ENCODE measurements at places on chromosomes 4 and X.

- DNase-seq: peak; percentile 18
These were observed 640.6 kb downstream of the PCDH7 start for GRCh38 chr4:31360786-31361185.

- DNase-seq: no peak
These were observed 105.8 kb downstream of the FAM53A start for GRCh38 chr4:1578251-1578773.

DNA sequence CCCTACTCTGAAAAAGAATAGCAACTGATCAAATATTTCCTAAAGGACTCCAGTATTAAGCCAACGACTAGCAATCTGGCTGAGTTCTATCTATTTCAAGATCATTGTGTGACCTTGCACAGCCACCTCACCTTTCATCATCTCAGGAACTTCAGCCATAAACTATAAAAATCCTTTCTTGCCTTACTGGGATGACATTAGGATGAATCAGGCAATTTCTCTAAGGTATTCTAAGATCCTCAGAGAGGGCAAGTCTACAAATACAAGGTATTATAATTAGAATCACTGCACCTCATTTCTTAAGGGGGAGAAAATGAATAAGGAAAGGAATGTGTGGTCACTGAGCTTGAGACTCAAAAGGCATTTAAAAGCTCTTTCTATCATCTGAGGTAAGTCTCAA lies 152.6 kb downstream of the GRIA3 start:
- DNase-seq: no peak

DNA sequence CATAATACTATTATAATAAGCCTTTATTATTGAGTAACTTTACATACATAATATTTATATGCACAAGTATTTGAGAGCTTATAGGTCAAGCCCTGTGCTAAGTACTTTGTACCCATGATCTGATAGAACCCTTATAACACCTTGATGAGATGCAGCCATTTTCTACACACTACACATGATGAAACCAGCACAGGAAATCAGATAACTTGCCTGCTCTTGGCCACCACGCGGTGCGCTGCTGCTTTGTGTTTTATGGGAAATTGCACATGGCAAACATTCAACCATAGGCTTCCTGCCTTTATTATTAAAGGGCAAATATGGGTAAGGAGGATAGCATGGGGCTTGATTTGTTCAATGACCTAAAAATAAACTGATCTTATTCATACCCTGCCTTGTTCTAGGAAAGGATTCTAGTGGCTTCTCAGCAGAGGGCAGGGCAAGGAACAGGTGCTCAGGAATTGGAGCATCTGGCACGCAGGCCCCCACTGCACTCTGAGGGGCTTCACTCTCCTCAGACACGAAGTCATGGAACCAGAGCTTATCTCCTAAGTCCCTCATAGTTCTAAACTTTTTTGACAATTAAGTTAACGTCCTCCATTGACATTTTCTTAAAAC lies 31.6 kb upstream of the NAP1L5 start:
- DNase-seq: no peak

DNA sequence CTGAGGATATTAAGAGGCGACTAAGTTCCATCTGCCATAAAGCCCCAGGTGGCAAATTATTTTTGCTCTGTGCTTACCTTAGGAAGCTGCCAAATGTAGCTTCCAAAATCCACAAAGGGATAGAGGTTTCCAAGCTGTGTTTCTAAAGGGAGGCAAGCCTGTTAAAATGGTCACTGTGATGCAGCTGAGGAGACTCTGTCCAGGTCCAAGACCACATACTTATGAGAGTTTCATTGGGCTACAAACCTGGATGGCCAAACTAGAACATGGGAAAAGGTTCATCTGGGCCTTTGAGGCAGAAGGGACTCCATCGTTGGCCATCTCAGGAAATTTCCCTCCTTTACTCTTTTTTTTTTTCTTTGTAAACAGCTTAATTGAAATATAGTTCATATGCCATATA lies 306.9 kb upstream of the FGF13 start:
- no peak for DNase-seq

DNA sequence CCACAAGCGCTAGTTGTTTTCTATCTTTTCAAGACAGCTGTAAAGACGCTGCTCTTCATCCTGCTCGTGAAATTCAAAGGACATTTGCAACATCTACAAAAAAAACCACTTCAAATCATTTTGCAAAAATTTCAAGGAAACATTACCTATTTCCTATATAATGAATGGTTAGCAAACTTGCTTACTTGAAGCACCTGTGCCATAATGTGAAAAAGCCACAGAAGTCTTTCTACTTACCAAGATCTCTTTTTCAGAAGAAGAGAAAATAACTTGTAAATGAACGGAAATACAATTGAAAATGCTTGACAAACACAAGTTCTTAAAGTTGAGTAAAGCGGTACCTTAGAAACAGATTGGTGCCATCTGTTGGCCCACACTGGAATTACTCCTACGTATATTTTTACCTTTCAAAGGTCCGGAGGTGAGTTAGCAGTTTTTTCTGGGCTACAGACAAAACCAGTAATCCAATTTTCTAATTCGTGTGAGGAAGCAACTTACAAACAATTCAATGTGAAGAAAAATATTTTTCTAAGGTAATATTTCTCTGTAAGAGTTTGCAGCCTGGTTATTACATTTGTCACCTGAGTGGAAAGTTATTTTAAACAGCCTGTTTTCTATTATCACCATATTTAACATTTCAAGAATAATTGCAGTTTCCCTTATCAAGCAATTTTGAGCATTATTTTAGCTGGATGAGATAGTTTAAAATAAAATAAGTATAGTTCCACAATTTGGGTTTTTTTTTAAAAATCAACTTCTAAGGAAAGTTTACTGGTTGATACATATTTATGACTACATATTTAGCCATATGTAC lies at the start of gene TLR6:
Gene TLR6, minus strand, starts transcription at position 294 of the 814 bp plus-strand sequence. CDS start 27,344 bp downstream, outside the sequence.
- DNase-seq: no peak

DNA sequence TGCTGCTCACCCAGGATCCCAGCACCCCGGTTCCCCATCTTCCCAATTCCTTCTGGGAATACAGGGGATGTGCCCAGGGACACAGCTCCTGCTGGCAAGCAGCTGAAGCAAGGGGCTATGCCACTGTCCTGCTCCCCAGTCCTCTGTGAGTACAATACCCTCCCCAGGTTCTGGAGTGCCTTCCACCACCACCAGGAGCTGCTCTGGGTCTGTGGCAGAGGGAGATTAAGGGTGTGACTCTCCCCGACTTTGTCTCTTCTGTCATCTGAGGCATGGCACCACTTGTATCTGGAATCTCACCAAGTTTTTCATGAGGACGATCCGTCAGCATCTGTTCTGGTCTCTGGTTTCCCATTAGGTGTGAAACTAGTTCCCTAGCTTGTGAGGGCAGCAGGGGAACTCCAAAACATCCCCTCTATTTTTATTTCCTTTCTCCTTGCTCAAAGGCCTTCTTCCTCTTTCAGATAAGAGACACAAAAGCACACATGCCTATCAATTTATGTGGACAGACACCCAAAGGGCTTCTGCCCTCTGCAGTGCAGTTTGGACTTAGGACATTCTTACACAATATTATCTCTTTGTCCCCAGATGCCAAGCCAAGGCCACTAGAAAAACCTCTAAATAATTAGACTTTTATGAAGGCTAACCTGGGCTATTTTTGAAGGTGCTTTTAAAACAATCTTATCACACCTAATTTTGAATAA lies 26.8 kb downstream of the MGST2 start:
- no peak for DNase-seq

DNA sequence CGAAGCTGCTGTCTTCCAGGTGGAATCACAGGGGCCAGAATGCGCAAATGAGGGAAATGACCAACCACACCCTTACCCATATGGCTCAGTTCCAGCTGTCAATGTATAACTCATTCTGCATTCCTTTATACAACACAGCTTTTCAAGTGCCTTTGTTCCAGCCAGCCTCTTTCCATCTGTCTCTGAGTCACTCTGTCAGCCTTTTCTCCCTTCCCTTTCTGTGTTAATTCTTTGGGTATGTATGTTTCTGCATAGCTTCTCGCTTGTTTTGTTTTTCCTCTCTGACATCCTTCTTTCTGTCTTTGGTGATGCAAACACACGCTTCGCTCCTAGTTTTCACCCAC lies 54.5 kb downstream of the RS1 start:
- DNase-seq: peak; percentile 27

GRCh38 chrX:23797371-23798128 lies 14.6 kb downstream of the SAT1 start:
- DNase-seq: no peak

DNA sequence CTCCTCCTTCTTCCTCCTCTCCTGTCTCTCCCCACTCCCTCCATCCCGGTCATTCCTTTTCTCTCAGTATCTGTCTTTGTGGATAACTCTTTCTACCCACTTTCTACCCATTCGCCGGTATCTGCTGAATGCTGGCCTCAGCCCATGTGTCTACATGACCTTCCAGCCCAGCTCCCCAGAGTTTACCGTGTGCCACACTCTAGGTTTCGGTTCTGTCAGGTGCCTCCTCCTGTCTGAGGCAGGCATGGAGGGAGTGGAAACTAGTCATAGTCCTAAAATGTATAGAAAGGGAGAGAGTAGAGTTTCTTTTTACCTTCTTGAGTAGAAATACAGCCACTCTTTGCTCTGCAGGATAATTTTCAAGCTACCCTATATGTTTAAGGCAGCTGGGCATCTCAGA lies 33.5 kb upstream of the SCRG1 start:
- no peak for DNase-seq

DNA sequence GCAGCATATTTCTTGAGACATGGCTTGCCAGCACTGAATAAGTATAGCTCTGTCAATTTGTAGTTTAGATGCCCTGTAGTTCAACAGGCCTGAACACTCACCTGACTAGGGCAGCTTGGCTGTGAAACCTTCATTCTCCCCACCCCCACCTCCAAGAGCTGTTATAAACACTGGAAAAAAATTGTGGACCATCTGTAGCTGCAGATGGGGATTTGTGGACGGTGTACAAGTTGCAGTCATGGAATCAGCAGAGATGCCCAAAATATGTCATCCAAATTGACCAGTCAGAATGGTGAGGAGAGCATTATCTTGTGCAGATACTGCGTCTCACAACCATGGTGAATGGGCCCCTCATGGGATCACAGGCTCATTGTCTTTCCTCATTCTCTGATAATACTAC lies 76.2 kb upstream of the PAQR3 start:
- DNase-seq: no peak

DNA sequence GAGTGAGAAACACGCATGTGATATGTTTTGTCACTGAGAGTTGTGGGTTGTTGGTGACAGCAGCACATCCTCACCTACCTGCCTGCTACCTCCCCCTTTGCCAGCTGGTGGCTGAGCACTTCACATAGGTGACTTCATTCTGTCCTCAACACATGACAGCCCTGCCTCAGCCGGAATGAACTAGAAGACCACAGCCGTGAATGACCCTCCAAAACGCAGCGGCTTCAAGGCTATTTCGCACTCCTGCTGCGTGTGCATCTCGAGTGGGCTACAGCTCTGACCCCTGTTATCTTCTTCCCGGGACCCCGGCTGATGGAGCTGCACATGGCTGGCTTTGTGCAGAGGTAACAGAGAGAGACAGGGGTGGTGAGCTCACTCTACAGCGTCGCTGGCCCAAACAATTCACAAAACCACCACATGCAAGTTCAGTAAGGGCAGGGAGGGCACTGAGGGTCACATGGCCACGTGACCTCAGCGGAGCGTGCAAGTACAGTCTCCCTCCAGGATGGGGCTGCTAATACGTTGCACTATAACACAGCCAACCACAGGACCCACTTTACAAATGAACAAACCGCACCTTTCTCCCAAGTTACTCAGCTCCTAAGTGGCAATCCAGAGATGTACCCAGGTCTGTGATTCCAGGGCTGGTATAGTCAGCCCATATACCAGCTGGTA lies 6.3 kb upstream of the PPP2R2C start:
- no peak for DNase-seq

GRCh38 chr4:86449746-86450588 lies 90.1 kb upstream of the MAPK10 start:
- DNase-seq: no peak

DNA sequence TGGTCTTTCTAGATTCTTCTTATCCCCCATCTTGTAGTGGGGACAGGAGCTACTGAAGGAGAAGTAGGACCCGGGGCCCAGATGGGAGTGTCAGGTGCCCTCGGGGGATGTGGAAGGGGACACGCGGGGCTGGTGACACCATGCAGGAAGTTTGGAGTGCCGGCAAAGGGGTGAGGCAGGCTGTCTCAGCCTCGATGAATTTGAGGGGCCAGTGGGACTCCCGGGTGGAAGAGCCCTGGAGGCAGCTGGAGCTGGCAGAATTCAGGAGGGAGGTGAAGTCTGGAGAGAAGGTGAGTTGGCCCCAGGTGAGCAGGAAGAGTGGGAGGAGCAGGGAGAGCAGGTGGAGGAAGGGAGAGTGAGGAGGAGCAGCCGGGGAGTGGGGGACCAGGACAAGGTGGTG lies 101.7 kb downstream of the CPZ start:
- no peak for DNase-seq

DNA sequence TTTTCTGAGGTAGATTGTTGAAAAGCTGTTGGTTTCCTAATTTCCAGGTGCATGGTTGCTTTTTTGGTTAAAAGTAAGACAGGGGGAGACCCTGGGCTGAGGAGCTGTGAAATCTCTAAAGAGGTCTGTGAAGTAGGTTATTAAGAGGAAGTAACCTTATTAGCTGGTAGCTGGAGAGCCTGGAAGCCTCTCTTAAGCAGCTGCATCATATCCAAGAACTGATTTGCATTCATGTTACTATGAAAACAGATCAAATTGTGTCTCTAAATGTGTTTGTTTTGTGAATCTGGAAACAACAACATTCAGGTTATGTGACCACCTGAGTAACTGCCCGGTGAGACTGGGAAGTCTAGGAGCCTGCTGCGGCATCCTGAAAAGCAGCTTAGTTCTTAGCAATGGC lies 54.1 kb downstream of the ARHGAP10 start:
- no peak for DNase-seq

DNA sequence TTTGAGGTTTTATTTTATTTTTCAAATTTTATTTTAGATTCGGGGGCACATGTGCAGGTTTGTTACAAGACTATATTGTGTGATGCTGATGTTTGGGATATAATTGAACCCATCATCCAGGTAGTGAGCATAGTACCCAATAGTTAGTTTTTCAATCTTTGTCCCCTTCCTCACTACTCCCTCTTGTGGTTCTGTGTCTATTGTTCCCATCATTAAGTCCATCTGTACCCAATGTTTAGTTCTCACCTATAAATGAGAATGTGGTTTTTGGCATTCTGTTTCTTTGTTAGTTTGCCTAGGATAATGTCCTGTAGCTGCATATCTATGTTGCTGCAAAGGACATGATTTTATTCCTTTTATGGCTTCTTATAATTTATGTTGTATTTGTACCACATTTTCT lies 767.2 kb upstream of the ADGRL3 start:
- DNase-seq: no peak

- DNase-seq: no peak
These were observed 95.8 kb upstream of the NAP1L5 start for GRCh38 chr4:88793475-88793874.

DNA sequence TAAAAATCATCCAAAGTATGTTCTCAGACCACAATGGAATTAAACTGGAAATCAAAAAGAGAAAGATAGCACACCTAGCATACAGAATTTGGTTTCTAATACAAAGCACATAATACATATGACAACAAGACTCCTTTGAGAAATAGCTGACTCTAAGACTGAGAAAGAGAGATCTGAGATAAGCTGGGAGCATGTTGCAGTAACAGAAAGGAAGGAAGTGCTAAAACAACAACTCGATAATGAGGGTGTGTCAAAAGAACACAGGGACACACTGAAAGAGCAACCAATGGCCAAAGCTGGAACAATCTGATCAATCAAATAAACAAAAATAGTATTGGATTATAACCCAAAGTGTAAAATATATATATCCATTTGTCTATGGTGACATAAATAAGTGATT lies 586.6 kb downstream of the C4orf33 start:
- DNase-seq: no peak

- no peak for DNase-seq
These were observed 23.1 kb downstream of the ATP11C start for GRCh38 chrX:139909712-139910111.

GRCh38 chr4:100894339-100894870 lies 376.6 kb upstream of the EMCN start:
- DNase-seq: no peak
